ENCODE measurements at places on chromosomes 12 and 14.

GRCh38 chr12:62647586-62647985 lies 181.0 kb downstream of the MON2 start:
- no peak for ATAC-seq

GRCh38 chr12:6273205-6273540 lies 37.3 kb upstream of the PLEKHG6 start:
- ATAC-seq: no peak

DNA sequence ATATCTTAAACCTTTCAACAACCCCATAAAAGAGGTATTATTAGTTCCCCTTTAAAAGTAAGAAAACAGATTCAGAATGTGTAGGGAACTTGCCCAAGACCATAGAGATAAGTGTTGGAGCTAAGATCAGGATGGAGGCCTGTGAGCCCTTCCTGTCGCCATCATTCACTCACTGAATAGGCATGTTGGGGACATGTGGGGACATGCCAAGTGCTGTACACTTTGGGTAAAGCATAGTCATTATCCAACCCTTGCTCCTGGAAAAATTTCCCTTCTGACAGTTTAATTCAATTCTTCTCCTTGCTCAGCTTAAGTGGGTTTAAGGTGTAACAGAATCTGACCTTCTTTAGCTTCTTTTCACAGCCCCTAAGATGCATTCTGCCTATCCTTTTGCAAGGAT lies 28.0 kb upstream of the C12orf42 start:
- no peak for ATAC-seq

DNA sequence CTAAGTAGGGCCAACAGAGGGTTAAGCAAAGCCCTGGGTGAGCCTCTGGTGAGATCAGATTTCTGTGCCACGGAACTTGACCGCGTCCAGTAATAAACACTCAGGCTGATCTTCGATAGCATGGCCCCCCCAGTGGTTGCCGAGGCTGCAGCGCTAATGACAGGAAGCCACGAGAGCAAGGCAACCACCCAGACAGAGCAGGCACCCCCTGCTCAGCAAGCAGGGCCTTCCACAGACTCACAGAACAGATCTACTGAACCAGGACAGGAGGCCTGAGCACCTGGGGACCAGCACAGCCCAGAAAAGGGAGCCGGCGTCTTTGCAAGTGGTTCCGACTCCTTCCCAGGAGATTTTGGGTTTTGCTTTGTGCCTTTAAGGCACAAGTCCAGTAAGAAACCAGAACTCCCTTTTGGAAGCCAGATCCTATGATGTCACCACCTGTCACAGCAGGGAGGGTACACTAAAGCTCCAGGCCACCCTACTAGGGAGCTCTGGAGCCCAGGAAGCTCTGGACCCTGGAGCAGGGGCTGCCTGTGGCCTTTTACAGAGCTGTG lies 42.3 kb downstream of the BCL11B start:
- no peak for ATAC-seq

GRCh38 chr14:89342049-89342448 lies 75.0 kb downstream of the FOXN3 start:
- no peak for ATAC-seq

DNA sequence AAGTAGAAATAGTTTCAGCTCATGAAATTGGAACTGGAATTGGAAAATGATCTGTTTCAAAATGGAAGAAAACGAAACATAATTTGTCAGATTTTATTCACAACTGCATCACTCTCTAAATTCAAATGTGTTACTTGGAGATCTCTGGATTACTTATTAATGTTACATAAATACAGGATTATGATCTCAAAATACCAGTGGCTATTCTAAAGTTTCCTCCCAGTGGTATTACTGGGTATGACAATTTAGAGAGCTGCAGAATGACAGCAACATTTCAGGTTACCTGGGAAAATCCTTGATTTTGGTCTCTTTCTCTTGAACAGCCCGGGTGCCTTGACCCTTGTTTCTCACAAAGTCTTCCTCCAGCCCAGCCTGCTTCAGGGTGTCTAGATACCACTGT lies 14.2 kb downstream of the FAM161B start:
- no peak for ATAC-seq

All from stimulated activated memory B cell treated with anti-CD40 and anti-IgM and Interleukin-4, amounts not matched to agents 10 μg/mL and 1 μg/mL and 100 μg/mL, for 72 hours (primary cell).